Vein endothelial cell (primary cell): ENCODE measurements at places on chromosomes 2 and 18. TPM values are rescaled to one million over a fixed set of nuclear protein-coding genes. Genes with fewer than 3 reads are reported as not detected.

Gene NTSR2
- total RNA-seq, result not detected in 2 replicates

Gene TMSB10
- total RNA-seq, result 4,776 and 6,210 TPM in 2 replicates

Gene SNED1
- 37.2 and 59.8 TPM in 2 replicates for total RNA-seq

Gene SIX3
- not detected in 2 replicates for total RNA-seq

Gene SERPINB2
- total RNA-seq, result 0.65 and 3.7 TPM in 2 replicates

Gene YES1
- total RNA-seq, result 241 and 270 TPM in 2 replicates

Gene DYSF
- total RNA-seq, result 148 and 182 TPM in 2 replicates

Gene CENPA
- 5.2 and 6.7 TPM in 2 replicates for total RNA-seq

Gene IL1F10
- not detected in 2 replicates for total RNA-seq

Gene DYNAP
- total RNA-seq, result not detected in 2 replicates
